ENCODE measurements at places on chromosomes 1 and 21.

DNA sequence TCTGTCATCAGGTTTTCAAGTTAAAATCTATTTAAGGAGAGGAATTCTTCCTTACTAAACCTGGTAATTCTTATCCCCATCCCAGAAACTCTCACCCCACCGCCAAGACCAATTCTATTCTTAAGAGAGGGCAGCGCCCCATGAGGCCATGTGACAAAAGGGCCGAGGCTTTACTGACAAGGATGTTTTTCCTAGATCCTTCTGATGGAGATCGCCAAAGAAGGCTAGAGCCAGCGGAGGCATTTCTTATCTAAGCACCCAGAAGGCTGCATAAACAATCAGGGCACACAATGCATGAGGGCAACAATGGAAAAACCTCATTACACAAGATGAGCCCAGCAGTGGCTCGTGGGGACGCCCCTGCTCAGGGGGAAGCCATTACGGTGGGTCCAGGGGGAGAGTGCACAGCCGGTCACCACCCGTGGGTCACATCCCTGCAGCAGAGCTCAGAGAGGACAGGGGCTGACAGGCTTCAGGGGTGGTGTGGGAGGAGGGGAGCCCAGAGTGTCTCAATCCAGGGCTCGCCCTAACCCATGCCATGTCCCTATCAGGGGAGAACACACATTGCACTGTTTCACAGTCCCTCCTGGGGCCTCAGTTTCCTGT, 88.7 kb downstream of the ITPKB start:
- DNase-seq: no peak

- no peak for DNase-seq
Measured at GRCh38 chr1:41500378-41500777, 15.9 kb upstream of the EDN2 start.

GRCh38 chr1:201495551-201496295, 11.2 kb downstream of the CSRP1 start:
- DNase-seq: no peak

- no peak for DNase-seq
Measured at GRCh38 chr1:236039740-236040685, 24.9 kb downstream of the NID1 start.

GRCh38 chr1:162028726-162029125, 5.1 kb upstream of the OLFML2B start:
- no peak for DNase-seq

GRCh38 chr21:45022348-45022675, 52.1 kb upstream of the ADARB1 start:
- DNase-seq: no peak

Data from activated gamma-delta T cell (primary cell).